OCI-M1 (cell line): ENCODE measurements at places on chromosomes 11 and 22.

- no peak for DNase-seq
These were observed 14.2 kb upstream of the MUC5B start for GRCh38 chr11:1208394-1209261.

- no peak for DNase-seq
These were observed 68.6 kb downstream of the PHF21B start for GRCh38 chr22:44941207-44941606.

GRCh38 chr11:74923125-74923524 lies 25.8 kb downstream of the XRRA1 start:
- DNase-seq: no peak

DNA sequence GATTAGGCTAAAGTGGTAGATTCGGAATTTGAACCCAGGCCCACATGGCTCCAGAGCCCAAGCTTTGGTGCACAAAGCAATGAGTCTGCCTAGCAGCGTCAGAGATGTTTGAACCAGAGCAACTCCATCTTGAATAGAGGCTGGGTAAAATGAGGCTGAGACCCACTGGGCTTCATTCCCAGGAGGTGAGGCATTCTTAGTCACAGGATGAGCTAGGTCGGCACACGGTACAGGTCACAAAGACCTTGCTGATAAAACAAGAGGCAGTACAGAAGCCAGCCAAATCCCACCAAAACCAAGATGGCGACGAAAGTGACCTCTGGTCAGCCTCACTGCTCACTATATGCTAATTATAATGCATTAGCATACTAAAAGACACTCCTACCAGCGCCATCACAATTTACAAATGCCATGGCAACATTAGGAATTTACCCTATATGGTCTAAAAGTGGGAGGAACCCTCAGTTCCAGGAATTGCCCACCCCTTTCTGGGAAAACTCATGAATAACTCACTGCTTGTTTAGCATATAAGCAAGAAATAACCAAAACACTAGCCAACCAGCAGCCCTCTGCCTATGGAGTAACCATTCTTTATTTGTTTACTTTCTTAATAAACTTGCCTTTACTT lies 40.3 kb upstream of the DAGLA start:
- DNase-seq: peak; percentile 53

GRCh38 chr11:45869551-45869950 lies 15.9 kb upstream of the MAPK8IP1 start:
- DNase-seq: no peak

DNA sequence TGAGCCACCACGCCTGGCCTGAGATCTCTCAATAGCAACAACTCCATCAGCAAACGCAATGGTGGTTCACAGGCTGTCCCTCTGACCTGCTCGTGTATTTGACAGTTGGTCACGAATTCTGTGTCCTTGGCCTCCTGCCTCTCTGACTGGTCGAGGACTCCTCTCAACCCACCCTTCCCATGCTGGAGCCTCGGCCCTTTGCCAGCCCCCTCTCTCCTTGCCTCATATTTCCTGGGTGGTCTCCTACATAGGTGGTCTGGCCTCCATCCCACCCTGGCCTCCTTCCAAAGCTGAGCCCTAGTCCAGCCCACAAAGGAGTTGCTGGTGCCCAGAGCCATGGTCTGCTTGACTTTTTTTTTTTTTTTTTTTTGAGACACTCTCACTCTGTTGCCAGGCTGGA lies 11.4 kb upstream of the A4GALT start:
- DNase-seq: no peak

- no peak for DNase-seq
These were observed 42.7 kb downstream of the KCNJ1 start for GRCh38 chr11:128824191-128825049.

DNA sequence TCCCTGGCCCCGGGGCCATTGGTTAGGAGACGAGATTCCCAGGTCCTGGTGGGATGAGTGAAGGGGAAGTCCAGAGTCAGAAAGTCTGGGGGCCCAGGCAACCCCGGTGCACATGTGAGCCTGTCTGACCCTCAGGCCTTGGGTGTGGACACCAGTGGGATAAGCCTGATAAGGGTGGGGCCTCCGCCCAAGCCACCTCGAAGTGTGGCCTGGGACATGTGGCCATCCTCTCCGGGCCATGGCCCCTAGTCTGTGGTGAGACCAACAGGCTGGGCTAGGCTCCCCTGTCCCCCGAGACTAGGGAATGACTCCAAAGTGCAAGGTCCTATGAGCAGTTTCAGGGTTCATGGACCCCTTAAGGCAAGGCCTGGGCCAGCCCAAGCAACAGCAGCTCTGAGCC lies 6.3 kb downstream of the CABP7 start:
- peak; percentile 33 for DNase-seq

DNA sequence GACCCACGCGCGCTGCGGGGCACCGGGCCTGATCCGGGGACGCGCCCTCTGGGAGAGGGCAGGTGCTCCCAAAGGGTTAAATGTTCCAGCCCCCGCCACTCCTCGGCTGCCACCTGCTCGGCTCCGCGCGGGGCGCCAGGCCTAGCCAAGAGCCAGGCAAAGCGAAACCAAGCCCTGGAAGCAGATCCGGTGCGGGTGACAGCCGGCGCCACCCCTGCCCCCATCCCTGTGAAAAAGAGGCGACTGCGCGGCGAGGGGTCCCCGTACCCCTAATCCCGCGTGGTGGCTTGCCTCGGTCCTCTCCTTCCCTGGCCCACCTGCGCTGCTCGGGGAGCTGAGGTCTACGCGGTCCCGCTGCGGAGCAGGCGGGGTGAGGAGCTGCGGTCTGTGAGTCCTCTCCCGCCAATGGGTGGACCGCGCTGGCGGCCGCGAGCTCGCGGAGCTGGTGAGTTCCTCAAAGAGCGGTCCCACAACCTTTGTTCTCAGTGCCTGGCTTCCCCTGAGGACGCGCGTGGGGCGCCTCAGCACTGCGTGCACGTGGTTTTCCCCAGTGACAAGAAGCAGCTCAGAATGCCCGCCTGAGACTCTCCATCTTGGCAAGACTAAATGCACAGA lies at the start of gene ME3:
TSS of gene ME3 (minus strand) at position 610 of the 615 bp plus-strand sequence.
- peak; percentile 96 for DNase-seq

DNA sequence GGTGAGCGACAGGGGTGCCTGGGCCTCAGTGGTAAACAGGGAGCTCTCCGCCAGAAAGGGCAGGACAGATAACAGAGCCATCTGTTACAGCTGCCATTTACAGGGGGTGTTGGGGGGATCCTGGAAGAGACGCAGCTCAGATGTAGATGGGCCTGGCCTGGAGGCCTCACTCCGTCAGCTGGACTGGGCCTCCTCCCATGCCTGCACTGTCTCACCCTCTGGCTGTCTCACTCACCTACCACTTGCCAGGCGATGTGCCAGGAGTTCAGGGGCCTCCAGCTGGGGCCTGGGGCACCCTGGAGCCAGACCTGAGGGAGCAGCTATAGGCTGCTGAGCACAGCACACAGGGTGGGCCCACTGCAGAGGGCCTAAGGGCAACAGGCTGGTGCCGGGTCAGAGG lies 16.3 kb upstream of the SUSD2 start:
- no peak for DNase-seq

DNA sequence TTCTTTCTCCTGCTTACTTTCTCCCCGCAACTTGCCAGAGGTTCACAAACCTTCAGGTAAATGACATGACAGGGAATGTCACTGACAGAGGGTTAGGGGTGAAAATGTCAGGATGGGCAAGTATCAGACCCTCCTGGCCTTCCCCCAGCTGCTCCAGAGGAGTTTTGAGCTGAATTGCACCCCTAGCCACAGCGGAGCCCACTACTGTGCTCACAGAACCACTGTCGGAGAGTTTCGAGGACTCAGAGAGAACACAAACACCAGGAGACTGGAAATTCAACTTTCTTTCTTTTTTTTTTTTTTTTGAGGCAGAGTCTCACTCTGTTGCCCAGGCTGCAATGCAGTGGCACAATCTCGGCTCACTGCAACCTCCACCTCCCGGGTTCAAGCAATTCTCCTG lies 21.5 kb upstream of the P2RY2 start:
- DNase-seq: no peak

GRCh38 chr11:95898782-95899181 lies 25.1 kb downstream of the MTMR2 start:
- no peak for DNase-seq

GRCh38 chr11:94721565-94722292 lies 46.4 kb upstream of the AMOTL1 start:
- DNase-seq: no peak

DNA sequence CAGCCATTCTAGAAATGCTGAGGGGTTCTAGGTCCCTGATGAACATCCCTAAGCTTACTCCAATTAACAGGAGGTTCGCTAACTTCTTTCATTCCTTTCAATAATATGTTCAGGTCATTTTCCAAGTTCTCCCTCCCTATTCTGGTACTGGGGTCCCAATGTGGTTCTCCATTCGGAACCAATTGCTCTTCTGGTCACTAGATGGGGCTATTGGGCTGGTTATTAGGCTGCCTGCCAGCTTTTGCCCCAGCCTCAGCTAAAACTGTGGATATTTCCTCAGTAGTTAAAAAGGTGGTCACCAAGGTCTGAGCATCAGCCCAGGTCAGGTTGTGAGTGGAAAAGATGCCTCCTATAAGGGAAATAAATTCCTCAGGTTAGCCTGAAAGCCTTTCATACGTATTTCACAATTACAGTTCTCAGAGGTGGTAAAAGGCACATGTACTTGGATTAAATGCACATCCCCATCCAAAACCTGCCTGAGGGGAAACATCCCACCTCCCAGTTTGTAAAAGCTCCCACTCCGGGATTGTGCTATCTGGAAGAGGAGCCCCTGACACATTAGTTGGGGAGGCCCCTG lies 161.1 kb upstream of the CCDC179 start:
- peak; percentile 47 for DNase-seq

- DNase-seq: no peak
These were observed 481.7 kb upstream of the CADM1 start for GRCh38 chr11:115985896-115986295.

- DNase-seq: no peak
These were observed 21.8 kb downstream of the ARFGAP2 start for GRCh38 chr11:47154616-47155570.

- no peak for DNase-seq
These were observed 77.2 kb downstream of the FLI1 start for GRCh38 chr11:128771102-128771501.

- DNase-seq: no peak
These were observed 1204.7 kb downstream of the BRD1 start for GRCh38 chr22:48622891-48623545.

- no peak for DNase-seq
These were observed 49.1 kb downstream of the RCN1 start for GRCh38 chr11:32139896-32140520.

GRCh38 chr11:17783878-17784277 lies 49.3 kb downstream of the KCNC1 start:
- no peak for DNase-seq

GRCh38 chr11:44403587-44404273 lies 93.8 kb upstream of the ALX4 start:
- no peak for DNase-seq

GRCh38 chr11:25790396-25790795 lies 541.5 kb upstream of the ANO3 start:
- DNase-seq: no peak
